A549 treated with GW870086 at 1 μM for 4 hours (cell line): ENCODE measurements at places on chromosomes 7 and 10. TPM values are rescaled to one million over a fixed set of nuclear protein-coding genes. Genes with fewer than 3 reads are reported as not detected.

Gene PAX4
- not detected in 5 replicates for total RNA-seq

Gene TUBAL3
- total RNA-seq, result 0.19 to 0.50 TPM (median 0.27 TPM) in 5 replicates

Gene SP8
- total RNA-seq, result not detected in 5 replicates

Gene FBXO24
- 0.15 to 0.51 TPM (median 0.34 TPM) in 5 replicates for total RNA-seq

Gene MYH16
- 0.32 to 0.70 TPM (median 0.39 TPM) in 5 replicates for total RNA-seq

Gene CFAP46
- total RNA-seq, result 1.4 to 1.8 TPM (median 1.5 TPM) in 5 replicates

Gene GDF10
- 0.06 to 0.22 TPM (median 0.07 TPM) in 4 of 5 replicates, not detected in the other for total RNA-seq

Gene STX1A
- total RNA-seq, result 75.6 to 95.5 TPM (median 88.3 TPM) in 5 replicates

Gene NODAL
- total RNA-seq, result not detected in 5 replicates

Gene KNDC1
- 0.61 to 2.0 TPM (median 1.1 TPM) in 5 replicates for total RNA-seq

Gene BMPR1A
- 16.7 to 27.3 TPM (median 25.7 TPM) in 5 replicates for total RNA-seq

Gene TAS2R41
- not detected in 5 replicates for total RNA-seq

Gene VWC2
- not detected in 5 replicates for total RNA-seq

Gene BEND7
- 8.1 to 11.0 TPM (median 9.3 TPM) in 5 replicates for total RNA-seq

Gene VAX1
- total RNA-seq, result 1.2 to 1.5 TPM (median 1.5 TPM) in 5 replicates

Gene PLXNA4
- total RNA-seq, result 0.73 to 1.6 TPM (median 1.1 TPM) in 5 replicates

Gene IGFBP1
- 33.3 to 50.1 TPM (median 49.5 TPM) in 5 replicates for total RNA-seq

Gene ECHDC3
- 8.1 to 10.9 TPM (median 9.8 TPM) in 5 replicates for total RNA-seq

Gene SNCG
- 10.0 to 15.0 TPM (median 13.9 TPM) in 5 replicates for total RNA-seq

Gene SLC16A9
- total RNA-seq, result 0.06 to 0.17 TPM (median 0.07 TPM) in 5 replicates

Gene PODXL
- 26.2 to 41.4 TPM (median 35.9 TPM) in 5 replicates for total RNA-seq

Gene STOX1
- total RNA-seq, result 0.24 to 0.80 TPM (median 0.65 TPM) in 5 replicates

Gene UFSP1
- total RNA-seq, result 3.9 to 6.9 TPM (median 5.1 TPM) in 5 replicates

Gene LRRC4
- total RNA-seq, result not detected in 5 replicates

Gene C10orf53
- not detected in 5 replicates for total RNA-seq

Gene LIPN
- not detected in 5 replicates for total RNA-seq

Gene HYAL4
- total RNA-seq, result 0.07 TPM in 1 of 5 replicates, not detected in the others

Gene HGF
- total RNA-seq, result 0.03 to 0.07 TPM in 2 of 5 replicates, not detected in the others

Gene SRGN
- 92.1 to 132 TPM (median 99.4 TPM) in 5 replicates for total RNA-seq

Gene VWA2
- total RNA-seq, result 0.05 TPM in 1 of 5 replicates, not detected in the others

Gene BTBD16
- 0.48 to 1.7 TPM (median 0.81 TPM) in 5 replicates for total RNA-seq

Gene GIMAP6
- total RNA-seq, result not detected in 5 replicates
